ENCODE measurements at places on chromosomes 7 and 10.

DNA sequence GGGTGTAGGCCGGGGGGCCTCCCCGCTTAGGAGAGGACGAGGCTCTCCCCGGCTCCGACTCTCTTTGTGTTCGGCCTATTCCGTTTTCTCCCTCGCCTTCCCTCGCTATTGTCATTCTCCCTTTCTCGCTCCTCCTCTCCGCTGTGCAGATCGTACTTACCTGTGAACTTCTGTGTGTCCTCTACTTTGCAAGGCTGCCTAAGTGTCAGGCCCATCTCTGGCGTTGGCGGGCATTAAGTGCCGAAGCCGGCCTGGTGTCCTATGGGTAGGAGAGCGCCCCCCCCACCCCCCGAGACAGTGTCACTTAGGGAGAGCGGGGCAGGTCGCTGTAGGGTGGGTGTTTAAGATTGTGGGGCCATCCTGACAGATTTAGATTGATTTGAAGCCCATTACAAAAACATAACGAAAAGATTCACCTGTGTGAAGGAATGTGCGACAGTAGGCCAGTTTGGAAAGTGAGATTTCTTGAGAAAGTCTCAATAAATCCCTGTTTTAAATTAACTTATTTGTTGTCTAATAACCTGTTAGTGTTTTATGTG, 579 bp downstream of the RBM33 start:
- peak; percentile 36 for DNase-seq

- DNase-seq, result no peak
Measured at GRCh38 chr10:43471935-43472720, 35.2 kb downstream of the ZNF487 start.

DNA sequence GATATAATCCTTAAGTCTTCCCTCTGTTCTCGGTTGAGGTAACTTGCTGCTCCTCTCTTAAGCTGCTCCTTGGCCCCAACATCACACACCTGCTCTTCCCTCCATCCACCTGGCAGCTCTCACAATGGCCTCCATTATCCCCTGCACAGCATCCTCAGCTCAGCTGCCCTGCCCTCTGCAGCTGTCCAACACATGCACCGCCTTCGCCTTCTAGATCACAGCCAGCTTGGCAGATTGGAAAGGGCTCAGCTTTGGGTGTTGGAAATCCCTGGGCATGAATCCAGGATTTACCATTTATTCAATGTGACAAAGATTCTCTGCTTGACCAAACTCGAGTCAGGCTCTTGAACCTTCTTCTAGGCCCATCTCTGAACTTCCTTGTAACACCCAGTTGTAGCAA, 20.6 kb downstream of the RGR start:
- no peak for DNase-seq

- DNase-seq, result no peak
Measured at GRCh38 chr10:26508016-26508415, 69.9 kb downstream of the APBB1IP start.

GRCh38 chr7:12422554-12423320, 19.1 kb upstream of the VWDE start:
- DNase-seq, result no peak

DNA sequence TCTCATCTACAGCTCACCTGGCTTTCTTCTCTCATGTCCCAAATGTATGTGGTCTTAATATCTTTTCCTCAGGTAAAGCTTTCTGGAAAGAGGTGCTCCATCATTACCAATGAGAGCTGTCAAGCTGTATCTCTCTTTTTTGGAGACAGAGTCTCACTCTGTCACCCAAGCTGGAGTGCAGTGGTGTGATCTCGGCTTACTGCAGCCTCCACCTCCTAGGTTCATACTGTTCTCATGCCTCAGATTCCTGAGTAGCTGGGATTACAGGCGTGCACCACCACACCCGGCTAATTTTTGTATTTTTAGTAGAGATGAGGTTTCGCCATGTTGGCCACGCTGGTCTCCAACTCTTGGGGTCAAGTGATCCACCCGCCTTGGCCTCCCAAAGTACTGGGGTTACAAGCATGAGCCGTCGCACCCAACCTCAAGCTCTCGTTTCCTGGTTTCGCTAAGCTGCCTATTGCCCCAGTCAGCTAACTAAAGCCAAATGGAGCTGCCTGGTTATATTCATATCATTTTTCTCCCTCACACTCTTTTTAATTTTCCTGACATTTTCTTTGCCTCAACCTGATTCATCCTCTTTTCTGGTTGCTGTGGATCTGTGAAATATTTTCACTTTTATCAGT, 60.5 kb downstream of the SUFU start:
- DNase-seq, result no peak

DNA sequence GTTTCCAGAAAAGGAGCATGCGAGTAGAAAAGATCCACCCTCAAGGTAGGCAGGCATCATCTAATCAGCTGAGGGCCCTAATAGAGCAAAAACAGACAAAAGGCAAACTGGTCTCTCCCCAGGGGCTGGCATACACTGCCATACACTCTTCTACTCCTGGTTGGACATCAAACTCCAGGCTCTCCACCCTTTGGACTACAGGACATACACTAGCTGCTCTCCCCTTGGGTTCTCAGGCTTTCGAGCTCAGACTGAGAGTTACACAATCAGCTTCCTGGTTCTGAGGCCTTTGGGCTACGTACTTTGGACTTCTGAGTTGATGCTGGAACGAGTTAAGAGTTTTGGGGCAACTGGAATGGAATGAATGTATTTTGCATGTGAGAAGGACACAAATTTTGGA, 50.9 kb upstream of the TM9SF3 start:
- DNase-seq, result no peak

DNA sequence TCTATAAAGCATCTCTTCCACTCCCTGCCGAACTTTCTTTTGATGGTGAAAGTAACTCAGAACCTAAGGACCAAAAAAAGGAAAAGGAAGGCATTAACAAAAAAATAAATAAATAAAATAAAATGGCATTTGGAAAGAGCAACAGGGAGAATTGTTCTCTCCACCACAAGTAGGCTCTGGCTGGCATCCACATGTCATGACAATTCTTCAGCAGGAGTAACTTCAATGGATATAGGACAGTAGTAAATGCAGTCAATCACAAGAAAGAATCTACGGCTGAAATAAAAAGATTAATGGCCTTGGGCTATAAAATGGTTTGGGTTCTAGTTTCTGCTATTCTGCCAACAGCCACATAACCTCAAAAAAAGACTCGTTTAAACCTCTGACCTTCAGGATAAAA, 23.9 kb downstream of the NCAPG2 start:
- DNase-seq, result no peak

DNA sequence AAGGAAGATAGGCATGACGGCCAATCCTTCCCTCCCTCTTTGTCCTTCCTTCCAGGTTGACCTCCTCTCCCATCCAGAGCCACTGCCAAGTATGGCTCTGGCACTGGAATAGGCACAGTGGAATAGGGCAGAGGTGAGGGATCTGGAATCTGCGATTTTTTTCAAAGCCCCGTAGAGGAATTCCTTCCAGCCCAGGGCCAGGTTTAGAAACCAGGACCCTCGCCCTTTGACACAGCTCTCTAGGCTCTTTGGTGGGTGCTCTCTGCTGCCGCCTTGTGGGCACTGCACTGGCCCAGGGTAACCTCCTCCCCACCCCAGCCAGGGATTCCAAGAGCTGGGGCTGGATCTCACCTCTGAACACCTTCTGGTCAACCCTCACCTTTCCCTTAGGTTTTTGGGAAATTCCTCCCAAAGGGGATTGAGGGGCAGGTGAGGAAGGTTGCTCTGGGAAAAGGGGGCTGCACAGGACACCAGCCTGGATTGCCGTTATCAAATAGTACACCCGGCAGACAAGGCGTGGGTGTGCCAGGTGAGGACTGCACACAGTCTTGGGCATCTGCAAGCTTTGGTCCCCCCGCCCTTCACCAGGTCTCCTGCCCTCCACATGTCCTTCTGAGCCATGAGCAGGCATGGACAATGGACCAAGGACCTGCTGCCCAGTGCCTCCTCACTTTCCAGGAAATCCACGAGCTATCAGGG, 22.8 kb downstream of the C10orf105 start:
- DNase-seq, result peak; percentile 87

DNA sequence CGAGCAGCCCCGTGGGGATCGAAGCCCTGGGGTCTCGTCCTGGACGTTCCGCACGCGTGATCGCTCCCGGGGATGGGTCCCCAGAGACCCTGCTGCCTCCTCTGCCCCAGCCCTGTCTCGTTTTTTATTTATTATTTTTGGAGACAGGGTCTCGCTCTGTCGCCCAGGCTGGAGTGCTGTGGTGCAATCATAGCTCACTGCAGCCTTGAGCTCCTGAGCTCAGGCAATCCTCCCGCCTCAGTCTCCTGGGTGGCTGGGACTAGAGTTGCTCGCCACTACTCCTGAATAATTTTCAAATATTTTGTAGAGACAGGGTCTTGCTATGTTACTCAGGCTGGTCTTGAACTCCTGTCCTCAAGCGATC, 319 bp upstream of the STX1A start:
- DNase-seq, result no peak

GRCh38 chr10:110415809-110416208, 81.9 kb upstream of the DUSP5 start:
- DNase-seq, result no peak

DNA sequence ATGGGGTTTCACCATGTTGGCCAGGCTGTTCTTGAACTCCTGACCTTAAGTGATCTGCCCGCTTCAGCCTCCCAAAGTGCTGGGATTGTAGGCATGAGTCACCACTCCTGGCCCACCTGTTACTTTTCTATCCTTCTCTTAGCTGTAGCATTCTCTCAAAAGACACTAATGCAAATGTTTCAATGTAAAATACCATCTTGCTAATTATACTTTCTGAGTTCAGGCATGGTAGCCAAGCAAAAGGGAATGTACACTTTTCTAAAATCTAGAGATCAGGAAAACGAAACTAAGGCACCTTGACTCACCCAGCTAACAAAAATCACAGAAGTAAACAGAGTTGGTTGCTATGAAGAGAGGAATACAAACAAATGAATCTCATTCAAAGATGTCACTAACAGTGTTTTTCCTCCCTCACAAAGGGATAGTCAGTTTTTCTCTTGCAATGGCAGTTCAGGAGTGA, 401.0 kb upstream of the NRP1 start:
- no peak for DNase-seq

GRCh38 chr10:96131621-96132020, 1.5 kb downstream of the ZNF518A start:
- no peak for DNase-seq

DNA sequence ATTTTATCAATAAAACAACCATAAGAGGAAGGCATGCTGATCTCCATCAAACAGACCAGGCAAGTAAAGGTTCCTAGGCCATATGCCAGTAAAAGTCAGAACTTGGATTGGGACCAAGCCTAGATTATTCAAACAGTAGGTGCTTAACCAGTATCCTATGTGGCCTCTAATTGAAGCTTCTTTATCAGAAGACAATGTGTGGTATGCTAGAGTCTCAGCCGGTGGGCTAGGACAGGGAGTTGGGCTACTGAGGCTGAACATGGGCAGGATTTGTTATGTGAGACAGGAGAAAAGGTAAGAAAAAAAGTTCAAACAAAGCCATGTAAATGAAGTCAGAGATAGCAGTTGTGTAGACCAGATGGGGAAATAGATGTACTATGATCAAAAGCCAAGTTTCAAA, 413.7 kb upstream of the GHITM start:
- DNase-seq, result no peak

GRCh38 chr7:90719155-90719554, 123.0 kb downstream of the CDK14 start:
- DNase-seq, result no peak

- DNase-seq, result no peak
Measured at GRCh38 chr10:65325913-65326312, 1599.9 kb upstream of the LRRTM3 start.

DNA sequence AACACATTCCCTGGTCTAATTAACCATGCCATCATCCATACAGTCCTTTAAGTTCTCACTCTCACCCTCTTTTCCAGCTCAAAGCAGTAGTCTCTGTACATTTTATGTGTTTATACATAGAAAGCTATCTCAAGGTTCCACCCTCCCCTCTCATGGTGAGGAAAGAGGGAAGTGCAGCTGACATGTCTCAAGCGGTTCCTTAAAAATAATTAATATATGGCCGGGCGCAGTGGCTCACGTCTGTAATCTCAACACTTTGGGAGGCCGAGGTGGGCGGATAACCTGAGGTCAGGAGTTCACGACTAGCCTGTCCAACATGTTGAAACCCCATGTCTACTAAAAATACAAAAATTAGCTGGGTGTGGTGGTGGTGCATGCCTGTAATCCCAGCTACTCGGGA, 36.7 kb downstream of the ZC3HAV1 start:
- no peak for DNase-seq

GRCh38 chr10:88372051-88372715, 210.9 kb downstream of the RNLS start:
- DNase-seq, result no peak

Measured in nephron progenitor cell (in vitro differentiated cells).